ENCODE measurements at places on chromosomes 7 and 10. TPM values are rescaled to one million over a fixed set of nuclear protein-coding genes. Genes with fewer than 3 reads are reported as not detected.

LBX1 gene
- not detected for polyA plus RNA-seq

DUS4L gene
- 3.2 TPM for polyA plus RNA-seq

TMEM184A gene
- 8.4 TPM for polyA plus RNA-seq

CNTNAP2 gene
- 1.7 TPM for polyA plus RNA-seq

IDI2 gene
- not detected for polyA plus RNA-seq

CTNNA3 gene
- polyA plus RNA-seq = 0.20 TPM

TEX36 gene
- not detected for polyA plus RNA-seq

SPDYE3 gene
- not detected for polyA plus RNA-seq

CYP2E1 gene
- polyA plus RNA-seq = 0.66 TPM

PRKCQ gene
- polyA plus RNA-seq = 0.60 TPM

FGFBP3 gene
- 1.2 TPM for polyA plus RNA-seq

PRRT4 gene
- polyA plus RNA-seq = not detected

SUN3 gene
- polyA plus RNA-seq = not detected

VIPR2 gene
- 3.0 TPM for polyA plus RNA-seq

CALHM3 gene
- polyA plus RNA-seq = not detected

MMRN2 gene
- 6.5 TPM for polyA plus RNA-seq

SYT15 gene
- 1.7 TPM for polyA plus RNA-seq

ADRA2A gene
- polyA plus RNA-seq = 3.9 TPM

PRXL2A gene
- polyA plus RNA-seq = 33.3 TPM
